Stimulated activated CD4-positive, alpha-beta T cell treated with anti-CD3 and anti-CD28 coated beads, TNF-alpha, amount 100 ng/mL, for 4 hours (primary cell): ENCODE measurements at places on chromosomes 12 and 14.

DNA sequence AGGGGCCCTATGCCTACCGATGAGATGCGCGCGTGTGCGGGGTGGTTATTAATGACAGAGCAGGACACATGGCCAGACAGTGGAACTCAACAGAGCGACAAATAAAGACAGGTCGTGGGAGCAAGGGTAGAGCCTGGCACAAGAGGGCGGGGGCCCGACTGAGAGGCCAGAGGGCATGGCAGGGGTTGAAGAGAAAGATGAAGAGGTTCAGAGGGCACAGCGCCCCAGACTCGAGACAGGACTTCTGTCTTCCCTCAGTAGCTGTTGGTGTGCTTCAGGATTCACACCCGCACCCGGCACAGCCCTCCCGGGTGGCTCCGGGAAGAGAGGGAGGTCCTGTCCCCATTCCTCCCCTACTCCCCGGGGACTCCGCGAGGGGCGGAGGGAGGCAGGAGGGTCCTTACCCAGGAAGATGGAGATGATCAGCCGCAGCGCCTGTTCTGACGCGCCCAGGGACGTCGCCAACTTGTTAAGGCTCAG lies 366 bp downstream of the LPCAT3 start:
- DNase-seq = no peak

GRCh38 chr14:36238666-36239363 lies 62.3 kb upstream of the PTCSC3 start:
- DNase-seq = no peak

- DNase-seq = no peak
Measured at GRCh38 chr14:35231207-35231760, 60.9 kb upstream of the PSMA6 start.

GRCh38 chr14:73762375-73762822 lies 48.2 kb upstream of the PNMA1 start:
- DNase-seq = no peak

DNA sequence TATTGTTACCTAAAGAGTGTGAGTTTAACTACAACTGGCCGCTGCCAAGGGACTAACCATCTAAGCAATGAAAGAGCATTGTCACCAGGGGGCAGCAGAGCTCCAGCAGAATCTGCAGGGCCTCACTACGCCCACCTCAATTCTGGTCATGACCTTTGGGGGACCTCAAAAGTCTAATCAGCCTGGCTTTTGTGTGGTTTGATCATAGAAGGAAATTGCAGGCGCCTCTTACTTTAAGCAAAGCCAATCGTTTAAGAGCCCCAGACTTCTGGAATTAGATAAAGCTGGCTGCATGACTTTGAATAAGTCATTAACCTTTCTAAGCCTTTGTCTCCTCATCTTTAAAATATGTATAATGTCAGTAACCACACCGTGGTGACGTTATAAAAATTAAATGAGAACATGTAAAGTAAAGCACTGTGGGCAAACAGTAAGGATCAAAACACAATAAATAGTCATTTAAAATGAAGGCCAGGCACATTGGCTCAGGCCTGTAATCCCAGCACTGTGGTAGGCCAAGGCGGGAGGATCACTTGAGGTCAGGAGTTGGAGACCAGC lies 58.6 kb downstream of the TBX3 start:
- no peak for DNase-seq

- DNase-seq = no peak
Measured at GRCh38 chr12:71303199-71303598, 136.4 kb upstream of the LGR5 start.

GRCh38 chr12:20339060-20339459 lies 29.3 kb upstream of the PDE3A start:
- DNase-seq = no peak

GRCh38 chr14:53613404-53614253 lies 343.0 kb downstream of the BMP4 start:
- DNase-seq = no peak

DNA sequence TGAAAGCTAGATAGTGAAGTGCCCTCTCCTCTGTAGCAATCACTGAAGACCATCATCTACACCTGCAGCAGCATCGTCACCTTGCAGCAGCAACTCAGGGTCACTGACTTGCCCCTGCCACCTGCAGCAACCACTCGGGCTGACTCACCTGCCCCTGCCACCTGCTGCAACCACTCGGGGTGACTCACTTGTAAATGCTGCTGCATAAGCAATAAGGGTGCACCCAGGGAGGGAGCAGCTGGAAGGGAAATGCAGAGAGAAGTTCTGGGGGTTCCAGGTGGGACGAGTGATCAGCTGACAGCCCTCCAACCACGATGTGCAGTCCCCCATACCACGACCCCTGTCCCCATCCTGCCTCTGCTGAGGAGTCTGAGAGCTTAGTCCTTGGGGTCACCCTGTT lies 357.1 kb upstream of the SFSWAP start:
- DNase-seq = no peak

DNA sequence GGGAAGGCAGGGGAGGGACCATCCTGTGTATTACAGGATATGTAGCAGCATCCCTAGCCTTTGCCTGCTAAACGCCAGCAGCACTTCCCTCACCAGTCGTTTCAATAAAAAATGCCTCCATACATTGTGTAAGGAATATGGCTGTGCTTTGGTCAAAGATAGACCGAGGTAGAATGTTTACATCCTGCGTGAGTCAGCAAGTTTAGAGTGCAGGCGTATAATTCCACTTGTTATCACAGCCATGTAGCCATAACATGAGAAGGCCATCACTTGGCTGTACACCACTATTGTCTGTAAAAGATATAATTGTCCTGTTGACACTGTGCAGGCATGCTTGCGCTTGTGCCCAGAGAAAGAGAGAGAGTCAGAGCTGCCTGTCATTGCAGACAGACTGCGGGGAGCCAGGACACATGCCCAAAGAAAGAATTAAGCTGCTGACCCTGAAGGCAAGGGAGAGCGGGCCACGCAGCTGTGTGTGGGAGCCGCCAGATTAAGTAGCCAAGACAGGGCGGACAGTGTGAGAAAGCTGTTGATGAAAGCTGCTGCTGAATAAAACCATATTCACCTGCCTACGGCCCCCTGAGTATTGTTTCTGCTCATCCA lies 68.4 kb downstream of the CRACR2A start:
- no peak for DNase-seq

DNA sequence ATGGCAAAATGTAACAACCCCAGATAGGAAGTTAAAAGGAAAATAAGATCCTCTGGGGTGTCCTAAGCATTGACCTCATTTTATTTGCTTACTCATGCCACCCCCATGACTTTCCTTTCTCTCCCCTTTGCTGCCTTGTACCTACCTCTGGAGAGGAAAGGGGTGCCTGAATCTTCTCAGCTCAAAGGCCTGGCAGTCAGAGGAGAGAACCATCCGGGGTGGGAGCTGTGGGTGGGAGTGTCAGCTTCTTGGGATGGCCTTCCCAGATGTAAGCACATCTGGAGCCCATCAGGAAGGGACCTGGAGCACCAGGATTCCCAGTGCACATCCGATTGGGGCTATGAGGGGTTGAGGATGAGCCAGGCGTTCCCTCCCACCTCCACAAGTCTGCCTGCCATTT lies 5.2 kb upstream of the ITGA5 start:
- no peak for DNase-seq

DNA sequence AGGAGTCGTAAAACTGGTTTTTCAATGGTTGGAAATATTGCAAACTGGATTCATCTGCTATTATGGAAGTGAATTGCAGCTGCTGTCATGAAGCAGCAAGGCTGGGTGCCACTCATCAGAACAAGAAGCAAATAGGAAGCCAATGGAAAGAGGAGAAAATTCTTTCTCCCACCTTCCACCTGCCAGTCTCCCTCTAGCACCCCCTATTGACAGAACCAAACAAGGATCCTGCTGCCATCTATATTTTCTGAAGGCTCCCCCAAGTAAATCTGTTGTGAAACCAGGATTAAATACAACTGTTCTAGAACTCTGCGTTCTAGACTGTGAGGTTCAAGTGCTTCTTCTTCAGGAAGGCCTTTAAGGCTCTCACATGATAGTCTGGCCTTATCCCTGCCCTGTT lies 286.6 kb downstream of the AACS start:
- DNase-seq = no peak

DNA sequence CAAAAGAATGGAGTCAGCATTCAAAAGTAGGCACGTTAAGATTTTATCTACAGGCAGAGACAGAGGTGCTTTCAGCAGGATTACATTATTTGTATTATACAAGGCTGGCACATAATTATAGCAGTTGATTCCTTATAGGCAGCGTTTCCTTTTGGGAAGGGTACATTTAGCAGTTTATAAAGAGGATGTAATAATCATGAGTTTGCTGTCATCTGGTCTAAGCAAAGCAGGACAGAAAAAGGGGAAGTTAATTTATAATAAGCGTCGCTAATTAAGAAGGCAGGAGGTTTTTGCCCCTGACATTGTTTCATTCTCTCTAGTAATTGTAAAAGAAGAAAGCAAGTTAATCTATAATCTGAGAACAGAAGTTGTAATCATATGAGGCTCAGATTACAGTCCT lies 259.9 kb upstream of the MDGA2 start:
- DNase-seq = no peak

GRCh38 chr12:63929426-63929825 lies 84.9 kb downstream of the SRGAP1 start:
- DNase-seq = no peak

DNA sequence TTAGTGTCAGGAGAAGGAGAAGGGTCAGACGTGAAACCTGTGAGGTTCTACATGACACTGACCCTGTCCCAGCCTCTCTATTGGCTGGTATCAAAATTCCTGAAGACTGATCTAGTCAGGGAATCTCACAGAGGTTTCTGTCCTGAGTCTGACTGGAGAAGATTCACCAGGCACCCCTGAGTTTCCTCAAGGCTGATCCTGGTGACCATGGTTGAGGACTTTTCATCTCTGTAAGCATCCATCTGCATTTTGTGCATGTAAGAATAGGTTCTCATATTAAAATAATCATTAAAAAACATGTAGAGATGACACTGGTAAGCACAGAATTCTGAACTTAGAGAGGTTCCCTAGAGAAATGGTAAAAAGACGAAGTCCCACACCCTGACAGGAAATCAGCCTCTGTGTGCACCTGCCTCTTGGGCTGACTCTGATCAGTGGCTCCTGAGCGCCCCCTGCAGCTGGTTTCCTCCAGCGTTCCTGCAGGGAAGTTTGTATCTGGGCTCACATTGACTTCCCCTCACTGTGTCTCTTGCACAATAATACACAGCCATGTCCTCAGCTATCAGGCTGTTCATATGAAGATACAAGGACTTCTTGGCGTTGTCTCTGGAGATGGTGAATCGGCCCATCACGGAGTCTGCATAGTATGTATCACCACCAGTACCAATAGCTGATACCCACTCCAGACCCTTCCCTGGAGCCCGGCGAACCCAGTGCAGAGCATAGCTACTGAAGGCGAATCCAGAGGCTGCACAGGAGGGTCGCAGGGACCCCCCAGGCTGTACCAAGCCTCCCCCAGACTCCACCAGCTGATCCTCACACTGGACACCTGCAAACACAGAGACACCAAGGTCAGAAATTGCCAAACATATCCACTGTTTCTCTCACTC lies 991.9 kb downstream of the TMEM121 start:
- DNase-seq = peak; percentile 68
